ENCODE measurements at places on chromosomes 7 and 10. TPM values are rescaled to one million over a fixed set of nuclear protein-coding genes. Genes with fewer than 3 reads are reported as not detected.

Gene CRHR2
- polyA plus RNA-seq: 0.32 TPM

Gene HHEX
- 8.4 TPM for polyA plus RNA-seq

Gene PLXDC2
- 0.89 TPM for polyA plus RNA-seq

Gene DNAJC12
- polyA plus RNA-seq: 5.8 TPM

Gene FKBP6
- polyA plus RNA-seq: not detected

Gene DYDC1
- not detected for polyA plus RNA-seq

Gene C10orf95
- 3.8 TPM for polyA plus RNA-seq

Gene RNF148
- polyA plus RNA-seq: 0.67 TPM

Gene UNCX
- polyA plus RNA-seq: not detected

Gene PRPS1L1
- not detected for polyA plus RNA-seq

Gene ZNF92
- polyA plus RNA-seq: 2.7 TPM

Gene ERLIN1
- polyA plus RNA-seq: 10.0 TPM

Gene OR2A42
- polyA plus RNA-seq: not detected

Gene COL1A2
- 2.0 TPM for polyA plus RNA-seq

Gene HERPUD2
- 10.2 TPM for polyA plus RNA-seq

Gene FXYD4
- not detected for polyA plus RNA-seq

Gene NKX1-2
- polyA plus RNA-seq: 13.1 TPM

Gene CDHR1
- 0.06 TPM for polyA plus RNA-seq

Gene AOC1
- polyA plus RNA-seq: 156 TPM

Gene GIMAP2
- polyA plus RNA-seq: 3.8 TPM

Gene CFAP69
- 3.8 TPM for polyA plus RNA-seq

Gene FAM20C
- polyA plus RNA-seq: 19.7 TPM

Gene SLC35B4
- 4.5 TPM for polyA plus RNA-seq

Gene IL6
- not detected for polyA plus RNA-seq

Gene CROT
- 25.7 TPM for polyA plus RNA-seq

Gene NUTM2A
- 1.7 TPM for polyA plus RNA-seq

Gene SLC25A28
- 41.6 TPM for polyA plus RNA-seq

Gene TMEM270
- not detected for polyA plus RNA-seq

Gene ABCF2
- polyA plus RNA-seq: 23.7 TPM

Gene ZNF680
- polyA plus RNA-seq: 10.5 TPM

Gene GSDME
- polyA plus RNA-seq: 4.0 TPM

Gene GIMAP4
- 37.8 TPM for polyA plus RNA-seq

Gene ELMO1
- polyA plus RNA-seq: 6.8 TPM

Gene SPDYE2B
- polyA plus RNA-seq: 1.3 TPM

Gene INSYN2A
- polyA plus RNA-seq: 0.27 TPM

Gene KCP
- 5.1 TPM for polyA plus RNA-seq

Gene MEOX2
- polyA plus RNA-seq: 2.4 TPM

Gene MSS51
- 1.6 TPM for polyA plus RNA-seq

Gene NPC1L1
- polyA plus RNA-seq: 39.9 TPM

Gene RPP30
- 21.7 TPM for polyA plus RNA-seq

Gene MGAM2
- 2.7 TPM for polyA plus RNA-seq

Gene VWDE
- 0.01 TPM for polyA plus RNA-seq

Gene RNF32
- 1.1 TPM for polyA plus RNA-seq

Gene UPF2
- 44.6 TPM for polyA plus RNA-seq

Gene TRPV6
- polyA plus RNA-seq: 23.0 TPM

Gene DEPP1
- polyA plus RNA-seq: 4.0 TPM

Gene CRYGN
- 0.07 TPM for polyA plus RNA-seq

Gene GLI3
- polyA plus RNA-seq: 1.8 TPM

Gene CLDN3
- 394 TPM for polyA plus RNA-seq

Gene ABCB1
- 87.6 TPM for polyA plus RNA-seq

Gene GBX1
- not detected for polyA plus RNA-seq

Gene PRKG1
- 0.81 TPM for polyA plus RNA-seq

Gene SPDYE9
- polyA plus RNA-seq: not detected

Data from small intestine (tissue), 16 donors.